Activated T-helper 1 cell treated with anti-CD3 and anti-CD28 coated beads, Interleukin-2, amount 50 U/mL, for 16 hours (primary cell): ENCODE measurements at places on chromosomes 5 and 9.

- DNase-seq, result no peak
These were observed 627 bp downstream of the ARRDC1 start for GRCh38 chr9:137606005-137606621.

- DNase-seq, result no peak
These were observed 215.1 kb upstream of the ARRDC3 start for GRCh38 chr5:91598216-91598615.

GRCh38 chr5:142979636-142980035, 209.5 kb downstream of the ARHGAP26 start:
- no peak for DNase-seq

- DNase-seq, result peak; percentile 9
These were observed 24.0 kb downstream of the HNRNPK start for GRCh38 chr9:83956086-83956435.

- no peak for DNase-seq
These were observed 115.1 kb upstream of the TSLP start for GRCh38 chr5:110956280-110956912.

GRCh38 chr9:113215132-113215531, 5.9 kb downstream of the FKBP15 start:
- no peak for DNase-seq

GRCh38 chr9:32627394-32627954, 8.0 kb downstream of the TAF1L start:
- DNase-seq, result no peak

- DNase-seq, result no peak
These were observed 47.9 kb upstream of the HSPA9 start for GRCh38 chr5:138623053-138623452.

- DNase-seq, result no peak
These were observed 846 bp downstream of the MGAT1 start for GRCh38 chr5:180801596-180802324.

DNA sequence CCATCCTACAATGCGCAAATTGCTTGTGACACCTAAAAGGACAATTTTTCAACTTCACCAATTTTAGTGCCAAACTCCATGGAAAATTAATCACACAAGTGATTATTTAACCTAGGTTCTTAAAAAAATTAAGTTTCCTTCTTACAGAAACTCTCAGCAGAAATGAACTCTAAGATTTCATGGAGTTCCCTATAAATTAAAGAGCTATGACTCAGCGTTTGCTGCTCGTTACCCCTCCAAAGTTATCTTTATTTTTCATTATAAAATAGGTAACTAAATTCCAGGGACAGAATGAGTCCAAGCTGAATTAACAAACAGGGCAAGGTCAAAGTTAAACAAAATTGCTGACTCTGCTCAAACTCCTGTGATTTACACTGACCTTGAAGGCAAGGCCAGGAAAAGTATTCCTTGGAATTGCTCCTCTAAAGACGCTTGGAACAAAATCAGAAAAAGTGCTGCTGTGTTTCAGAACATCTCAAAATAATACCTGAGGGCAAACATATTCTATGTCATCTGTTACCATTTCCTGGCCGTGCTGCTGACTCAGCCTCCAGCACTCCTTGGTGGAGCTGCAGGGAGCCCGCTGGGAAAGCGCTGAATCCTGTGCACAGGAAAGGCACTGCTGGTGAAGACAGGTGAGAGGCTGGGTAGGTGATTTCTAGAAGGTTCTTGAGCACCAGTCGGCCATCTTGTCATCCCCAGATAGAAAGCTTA, 2.5 kb upstream of the CMBL start:
- no peak for DNase-seq

GRCh38 chr5:81552852-81553566, 159.1 kb upstream of the ACOT12 start:
- no peak for DNase-seq

GRCh38 chr5:164202338-164202737, 696.9 kb downstream of the MAT2B start:
- DNase-seq, result no peak

GRCh38 chr5:175478384-175479124, at the start of gene SFXN1:
TSS of gene SFXN1 (plus strand) at chr5:175478560. CDS start at chr5:175492104, 13,544 bp downstream.
- peak; percentile 65 for DNase-seq

- no peak for DNase-seq
These were observed 33.9 kb downstream of the VLDLR start for GRCh38 chr9:2655411-2655901.

GRCh38 chr9:118784033-118784432, 585.2 kb downstream of the BRINP1 start:
- no peak for DNase-seq

DNA sequence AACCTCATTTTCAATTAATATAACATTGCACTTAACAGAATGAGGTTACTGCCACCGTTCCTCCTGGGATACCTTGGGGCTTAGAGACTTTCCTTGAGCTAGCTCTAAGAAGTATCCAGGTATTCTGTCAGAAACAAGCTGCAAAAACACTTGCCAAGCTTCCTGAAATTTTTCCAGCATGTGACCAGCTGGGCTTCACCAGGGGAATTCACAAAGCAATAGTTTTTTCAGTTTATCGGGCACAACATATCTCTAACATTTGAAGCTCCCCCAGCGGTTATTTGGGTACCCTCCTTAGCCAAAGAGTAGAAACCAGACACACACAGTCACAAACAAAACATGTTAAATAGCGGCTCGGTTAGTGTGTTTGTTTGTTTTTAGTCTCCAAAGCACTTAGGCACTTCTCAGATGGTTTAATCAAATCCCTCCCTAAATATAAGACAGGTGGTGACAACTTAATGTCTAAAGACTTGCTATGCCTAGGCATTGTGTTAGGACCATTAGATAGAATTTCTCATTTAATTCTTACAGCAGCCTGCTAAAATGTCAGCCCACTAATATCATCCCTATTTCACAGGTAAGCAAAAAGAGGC, 278.2 kb downstream of the GLIS3 start:
- no peak for DNase-seq

DNA sequence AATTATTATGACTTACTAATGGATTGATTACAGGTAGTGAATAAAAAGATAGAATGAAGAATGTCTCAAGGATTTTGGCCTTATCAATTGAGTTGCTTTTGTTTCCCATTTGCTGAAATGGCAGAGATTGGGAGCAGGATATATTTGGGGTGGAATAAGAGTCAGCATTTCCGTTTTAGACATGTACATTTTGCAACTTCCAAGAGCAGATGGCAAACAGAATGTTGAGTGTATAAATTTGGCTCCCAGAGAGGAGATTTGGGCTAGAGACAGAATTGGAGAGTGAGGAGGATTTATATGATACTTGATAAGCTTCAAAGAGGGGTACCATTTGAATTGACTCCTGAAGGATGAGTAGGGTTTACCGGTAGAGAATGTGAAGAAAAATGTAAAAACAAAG, 437.9 kb upstream of the PAPPA start:
- DNase-seq, result no peak

- DNase-seq, result no peak
These were observed 11.1 kb downstream of the EXD3 start for GRCh38 chr9:137411645-137412380.

DNA sequence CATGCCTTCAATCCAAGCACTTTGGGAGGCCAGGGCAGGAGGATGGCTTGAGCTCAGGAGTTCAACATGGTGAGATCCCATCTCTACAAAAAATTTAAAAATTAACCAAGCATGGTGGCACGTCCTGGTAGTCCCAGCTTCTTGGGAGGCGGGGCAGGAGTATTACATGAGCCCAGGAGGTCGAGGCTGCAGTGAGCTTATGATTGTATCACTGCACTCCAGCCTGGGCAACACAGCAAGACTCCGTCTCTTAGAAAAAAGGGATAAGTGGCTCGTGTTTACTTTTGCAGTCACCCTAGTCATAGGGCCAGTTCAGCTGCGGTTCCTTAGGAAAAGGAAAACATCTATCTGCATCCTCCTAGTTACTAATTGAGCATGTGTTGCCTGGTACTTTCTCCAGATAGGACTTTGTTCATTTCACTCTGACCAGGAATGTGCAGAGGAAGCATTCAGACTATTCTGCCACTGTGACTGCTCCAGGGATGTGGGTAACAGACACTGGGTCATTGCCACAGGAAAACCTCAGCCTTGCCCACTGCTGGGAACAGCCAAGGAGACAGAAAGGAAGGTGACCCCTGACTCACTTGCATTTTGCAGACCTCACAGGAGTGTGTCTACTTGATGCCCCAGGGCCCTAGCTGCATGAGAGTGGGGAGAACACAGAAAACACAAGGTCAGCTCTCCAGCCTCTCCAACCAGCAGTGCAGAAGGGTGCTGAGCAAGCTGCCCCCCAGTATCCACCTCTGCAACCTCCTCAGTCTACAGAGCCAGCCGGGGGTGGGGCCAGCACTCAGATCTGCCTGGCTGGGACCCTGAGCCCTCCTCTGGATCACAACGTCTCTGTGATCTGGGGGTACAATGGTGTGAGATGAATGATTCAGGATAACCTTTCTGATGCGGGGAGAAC, 33.9 kb upstream of the ALDH1B1 start:
- no peak for DNase-seq

- no peak for DNase-seq
These were observed 244.4 kb upstream of the RAI14 start for GRCh38 chr5:34411470-34412346.

GRCh38 chr9:89079391-89079790, 88.1 kb downstream of the S1PR3 start:
- no peak for DNase-seq

DNA sequence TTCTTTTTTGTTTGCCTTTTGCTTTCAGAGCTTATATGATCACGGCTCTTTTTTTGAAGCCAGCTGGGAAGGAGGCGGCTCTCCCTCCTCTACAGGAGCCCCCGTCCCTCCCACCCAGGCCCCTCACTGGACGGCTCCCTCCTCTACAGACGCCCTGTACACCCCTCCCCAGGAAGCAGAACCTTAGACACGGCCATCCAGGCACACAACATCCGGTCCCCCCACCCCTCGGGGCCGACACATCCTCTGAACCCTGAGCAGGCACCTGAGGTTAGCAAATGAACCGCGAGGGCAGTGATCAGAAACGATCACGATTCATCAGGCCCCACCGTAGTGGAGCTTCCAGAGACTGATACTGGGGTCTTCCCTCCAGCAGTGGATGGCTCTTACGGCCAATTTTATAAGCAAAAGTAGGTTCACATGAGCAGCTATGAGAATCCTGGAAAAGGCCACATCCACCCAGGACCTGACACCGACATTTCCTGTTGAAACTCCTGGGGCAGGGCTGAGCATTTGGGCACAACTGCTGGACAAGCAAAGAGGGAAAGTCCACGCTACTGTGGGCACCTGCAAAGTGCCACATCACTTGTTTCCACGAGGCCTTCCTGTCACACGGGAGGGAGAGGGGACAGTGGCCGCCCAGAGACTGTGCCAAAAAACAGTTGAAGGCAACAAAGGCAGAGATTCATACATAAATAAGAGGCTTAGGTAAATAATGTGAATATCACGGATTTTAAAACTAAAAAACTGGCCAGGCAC, 78.9 kb downstream of the SEMA4D start:
- DNase-seq, result peak; percentile 47

DNA sequence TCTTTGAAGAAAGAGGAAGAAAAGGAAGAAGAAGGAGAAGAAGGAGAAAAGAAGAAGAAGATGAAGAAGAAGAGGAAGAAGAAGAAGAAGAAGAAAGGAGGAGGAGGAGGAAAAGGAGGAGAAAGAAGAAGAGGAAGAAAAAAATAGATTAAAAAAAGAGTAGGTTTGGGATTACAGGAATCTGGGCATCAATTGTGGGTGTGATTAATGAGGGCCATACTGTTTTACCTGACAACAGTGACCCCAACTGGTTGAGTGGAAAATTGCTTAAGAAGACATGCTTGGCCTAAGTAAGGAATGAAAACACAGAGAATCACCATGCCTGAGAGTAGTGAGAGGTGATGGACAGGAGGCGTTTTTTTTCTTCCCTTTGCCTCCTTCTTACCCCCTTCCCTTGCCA, 114.6 kb downstream of the FAM170A start:
- no peak for DNase-seq

DNA sequence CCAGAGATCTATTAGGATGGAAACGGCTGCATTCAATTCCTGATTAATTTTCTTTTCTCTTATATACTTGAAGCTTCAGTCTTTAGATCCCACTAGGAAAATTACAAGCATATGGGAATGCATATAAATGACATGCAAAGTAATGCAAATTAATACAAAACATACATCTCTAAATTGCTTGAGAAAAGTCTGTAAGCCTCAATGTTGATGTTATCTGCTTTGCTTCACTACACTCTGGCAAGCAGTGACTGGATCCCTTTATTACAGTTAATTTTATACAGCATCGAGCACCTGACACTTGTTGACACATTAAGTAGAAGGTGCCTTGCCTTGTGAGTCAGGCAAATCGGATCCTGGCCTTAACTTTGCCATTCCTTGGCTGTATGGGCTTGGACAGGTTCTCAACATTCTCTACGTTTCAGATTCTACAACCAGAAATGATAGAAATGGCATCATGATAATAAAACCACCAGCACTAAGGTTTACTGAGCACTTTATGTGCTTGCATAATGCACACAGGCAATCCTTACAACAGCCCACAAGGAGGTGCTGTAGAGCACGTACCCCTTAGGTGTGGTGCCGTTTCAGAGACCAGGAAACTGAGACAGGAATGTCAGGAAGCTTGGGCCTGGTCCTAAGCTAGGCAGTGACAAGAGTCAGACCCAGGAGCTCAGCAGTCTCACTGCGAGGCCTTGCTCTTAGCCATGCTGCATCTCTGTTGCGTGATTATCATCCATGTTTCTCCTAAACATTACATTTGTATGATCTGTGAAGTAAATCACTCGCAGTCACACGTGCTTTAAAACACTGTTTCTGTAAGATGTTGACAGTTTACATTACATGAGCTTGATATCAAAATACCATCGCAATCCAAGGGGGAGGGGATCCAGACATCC, 2.7 kb downstream of the GCNT4 start:
- DNase-seq, result peak; percentile 30

DNA sequence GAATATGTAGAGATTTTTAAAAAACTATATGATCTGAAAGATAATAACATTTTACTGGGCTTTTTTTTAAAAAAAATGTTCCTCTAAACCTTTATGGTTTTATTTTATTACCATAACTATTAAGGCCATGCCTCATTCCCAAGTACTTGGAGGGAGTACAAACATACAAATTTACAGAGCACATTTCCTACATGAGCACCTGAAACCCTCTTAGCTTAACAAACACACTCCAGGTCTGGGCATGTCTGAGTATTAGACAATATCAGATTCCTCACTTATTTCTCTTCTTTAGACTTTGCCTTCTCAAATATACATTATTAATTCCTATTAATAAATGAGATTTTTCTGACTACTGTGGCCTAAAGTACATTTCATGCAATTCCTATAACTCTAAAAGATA, 319.2 kb downstream of the SLCO4C1 start:
- DNase-seq, result no peak

- no peak for DNase-seq
These were observed 17.5 kb downstream of the TNIP1 start for GRCh38 chr5:151063142-151063989.
